Fibroblast of lung (primary cell): ENCODE measurements at places on chromosomes 2 and 18. TPM values are rescaled to one million over a fixed set of nuclear protein-coding genes. Genes with fewer than 3 reads are reported as not detected.

DNA sequence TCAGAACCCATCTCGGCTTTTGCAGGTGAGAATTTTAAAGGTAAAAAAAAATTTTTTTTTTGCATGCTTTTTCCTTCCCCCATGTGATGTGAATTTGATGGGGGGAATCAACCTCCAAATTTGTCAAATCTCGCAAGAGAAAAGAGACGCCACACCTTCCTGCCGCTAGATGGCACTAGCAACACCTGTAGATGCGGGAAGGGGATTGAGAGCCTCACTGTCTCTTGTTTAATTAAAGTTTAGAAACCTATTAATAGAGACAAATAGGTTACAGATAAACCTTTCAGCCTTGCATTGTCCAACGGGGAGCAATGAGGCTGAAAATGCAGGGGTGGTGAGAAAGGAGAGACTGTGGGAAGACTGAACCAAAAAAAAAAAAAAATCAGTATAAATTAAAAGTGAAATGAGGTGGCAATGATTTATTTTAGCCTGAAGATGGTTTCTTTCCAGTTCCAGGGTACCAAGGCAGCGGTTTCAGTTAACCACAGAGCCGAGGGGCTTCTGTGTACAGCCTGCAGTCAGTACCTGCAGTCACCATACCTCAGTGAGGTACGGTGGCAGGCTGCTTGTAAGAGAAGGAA lies 84.6 kb downstream of the NRP2 start:
- no peaks in the 10 kb centered on the region for H3K36me3 ChIP-seq
- H3K27ac ChIP-seq: no peak overlapping the region
- H3K4me3 ChIP-seq: no peak overlapping the region
- no peaks in the 10 kb centered on the region for H3K27me3 ChIP-seq

- no peaks in the 10 kb centered on the region for H3K36me3 ChIP-seq
- H3K4me1 ChIP-seq: peaks cover 27% of the 10 kb centered on the region
- H3K27me3 ChIP-seq: no peaks in the 10 kb centered on the region
- peak; percentile 88 for DNase-seq
Observed at GRCh38 chr2:29117636-29118303, 2.6 kb downstream of the CLIP4 start.

DNA sequence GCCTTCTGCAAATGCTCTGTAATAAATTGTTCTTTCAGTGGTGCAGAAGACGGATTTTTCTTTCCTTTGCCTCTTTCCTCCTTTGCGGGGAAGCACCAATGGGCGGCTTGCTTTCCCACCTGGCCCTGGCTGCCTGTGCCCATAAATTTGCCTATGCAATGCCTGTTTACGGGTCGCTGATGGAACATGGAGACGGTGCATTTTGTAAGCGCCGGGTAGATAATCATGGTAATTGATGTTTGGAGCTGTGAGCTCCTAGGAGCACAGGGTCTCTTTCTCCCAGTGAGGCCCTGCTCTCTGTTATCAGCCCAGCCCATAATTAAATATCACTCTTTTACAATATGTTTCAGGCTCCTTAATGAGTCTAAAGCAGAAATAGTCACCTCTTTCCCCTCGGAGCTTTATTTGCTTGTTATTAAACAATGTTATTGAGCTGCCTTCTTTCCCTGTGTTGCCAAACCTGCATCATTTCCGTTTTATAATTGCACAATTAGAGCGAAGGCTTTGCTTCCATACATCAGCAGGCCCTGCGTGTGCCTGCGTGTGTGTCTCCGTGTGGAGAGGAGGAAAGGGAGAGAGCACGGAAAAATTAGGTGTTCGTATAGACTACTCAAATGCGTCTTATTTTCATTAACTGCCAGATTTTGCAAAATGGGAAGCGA lies 437.4 kb upstream of the POU3F3 start:
- no peaks in the 10 kb centered on the region for H3K4me1 ChIP-seq
- no peaks in the 10 kb centered on the region for H3K27me3 ChIP-seq
- no peaks in the 10 kb centered on the region for H3K36me3 ChIP-seq
- H3K4me3 ChIP-seq: no peak overlapping the region
- no peak overlapping the region for H3K27ac ChIP-seq

- peak; percentile 61 for DNase-seq
- peaks cover 2% of the 10 kb centered on the region for H3K27me3 ChIP-seq
- no peak overlapping the region for H3K4me3 ChIP-seq
- no peak overlapping the region for H3K27ac ChIP-seq
- no peaks in the 10 kb centered on the region for H3K36me3 ChIP-seq
Observed at GRCh38 chr2:23564615-23564960, 179.6 kb downstream of the KLHL29 start.

- H3K27ac ChIP-seq: no peak overlapping the region
- DNase-seq: no peak
- no peaks in the 10 kb centered on the region for H3K36me3 ChIP-seq
- no peak overlapping the region for H3K4me3 ChIP-seq
Observed at GRCh38 chr18:58390399-58390798, 238.5 kb downstream of the ALPK2 start.

- no peak overlapping the region for H3K4me3 ChIP-seq
- no peak for DNase-seq
- H3K27ac ChIP-seq: no peak overlapping the region
- H3K27me3 ChIP-seq: no peaks in the 10 kb centered on the region
- no peaks in the 10 kb centered on the region for H3K4me1 ChIP-seq
- H3K36me3 ChIP-seq: no peaks in the 10 kb centered on the region
Observed at GRCh38 chr2:167692936-167693335, 554.5 kb downstream of the STK39 start.

DNA sequence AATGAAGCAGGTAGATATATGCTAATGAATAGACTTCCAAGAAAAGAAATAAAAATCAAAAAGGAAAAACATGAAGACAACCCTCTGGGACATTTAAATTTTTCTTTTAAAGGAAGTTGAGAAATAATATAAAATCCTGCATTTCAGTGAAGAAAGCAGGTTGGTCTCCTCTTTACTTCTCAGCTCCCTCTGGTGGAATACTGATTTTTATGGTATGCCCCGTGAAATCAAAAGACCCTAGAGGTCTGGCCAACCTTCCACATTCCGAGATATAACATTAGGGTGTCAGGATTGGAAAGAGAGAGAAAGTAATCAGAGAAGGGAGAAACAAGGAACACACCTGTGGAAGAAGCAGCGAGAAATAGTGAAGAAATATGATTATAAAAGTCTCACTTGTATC lies 72.7 kb downstream of the DNER start:
- H3K4me1 ChIP-seq: no peaks in the 10 kb centered on the region
- no peak overlapping the region for H3K27ac ChIP-seq

GRCh38 chr2:101123795-101124471 lies 27.2 kb downstream of the TBC1D8 start:
- peaks cover 25% of the 10 kb centered on the region for H3K4me1 ChIP-seq
- DNase-seq: no peak
- no peaks in the 10 kb centered on the region for H3K36me3 ChIP-seq

GRCh38 chr2:167653131-167653530 lies 594.3 kb downstream of the STK39 start:
- no peak overlapping the region for H3K27ac ChIP-seq
- H3K4me1 ChIP-seq: no peaks in the 10 kb centered on the region
- no peak overlapping the region for H3K4me3 ChIP-seq
- DNase-seq: peak; percentile 53
- H3K27me3 ChIP-seq: no peaks in the 10 kb centered on the region
- H3K36me3 ChIP-seq: no peaks in the 10 kb centered on the region

DNA sequence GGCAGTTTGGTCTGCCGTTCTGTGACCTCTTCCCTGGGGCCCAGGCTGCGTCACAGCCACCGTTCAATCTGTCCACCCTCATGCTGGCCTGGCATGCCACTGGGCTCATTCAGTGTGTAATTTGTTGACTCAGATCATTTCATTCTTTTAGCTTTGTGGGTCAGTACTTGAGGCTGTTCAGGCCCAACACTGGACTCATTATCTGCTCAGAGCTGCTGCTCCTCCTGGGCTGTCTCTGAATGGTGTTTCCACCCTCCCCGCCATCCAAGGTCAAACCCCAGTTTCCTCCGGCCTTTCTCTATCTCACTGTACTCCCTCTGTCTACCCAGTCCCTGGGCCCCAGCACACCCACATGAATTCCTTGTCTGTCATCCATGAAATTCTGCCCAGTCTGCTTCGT lies 152.4 kb upstream of the NCK2 start:
- no peaks in the 10 kb centered on the region for H3K4me1 ChIP-seq
- no peak for DNase-seq
- no peak overlapping the region for H3K27ac ChIP-seq
- no peaks in the 10 kb centered on the region for H3K27me3 ChIP-seq

GRCh38 chr18:32798209-32798960 lies 25.6 kb upstream of the KLHL14 start:
- H3K27me3 ChIP-seq: no peaks in the 10 kb centered on the region
- no peak overlapping the region for H3K4me3 ChIP-seq
- no peak overlapping the region for H3K27ac ChIP-seq
- DNase-seq: no peak
- H3K4me1 ChIP-seq: no peaks in the 10 kb centered on the region

- no peaks in the 10 kb centered on the region for H3K27me3 ChIP-seq
- H3K27ac ChIP-seq: no peak overlapping the region
- no peak overlapping the region for H3K4me3 ChIP-seq
- H3K4me1 ChIP-seq: no peaks in the 10 kb centered on the region
- H3K36me3 ChIP-seq: no peaks in the 10 kb centered on the region
Observed at GRCh38 chr18:68417166-68417799, 297.6 kb downstream of the TMX3 start.

GRCh38 chr2:3277050-3277747 lies 100.4 kb downstream of the EIPR1 start:
- H3K36me3 ChIP-seq: no peaks in the 10 kb centered on the region
- DNase-seq: no peak
- H3K4me3 ChIP-seq: no peak overlapping the region
- no peak overlapping the region for H3K27ac ChIP-seq
- no peaks in the 10 kb centered on the region for H3K4me1 ChIP-seq
- H3K27me3 ChIP-seq: no peaks in the 10 kb centered on the region

NFATC1 gene
- 2.6 and 4.3 TPM in 2 replicates for total RNA-seq

APLF gene
- total RNA-seq: 9.4 and 10.8 TPM in 2 replicates

CNDP1 gene
- not detected in 2 replicates for total RNA-seq

SCYGR4 gene
- total RNA-seq: not detected in 2 replicates

WDR43 gene
- total RNA-seq: 71.5 and 80.9 TPM in 2 replicates

RNPEPL1 gene
- total RNA-seq: 10.3 and 20.6 TPM in 2 replicates

RAB27B gene
- 0.77 and 0.99 TPM in 2 replicates for total RNA-seq
